ENCODE measurements at places on chromosomes 2 and 18.

DNA sequence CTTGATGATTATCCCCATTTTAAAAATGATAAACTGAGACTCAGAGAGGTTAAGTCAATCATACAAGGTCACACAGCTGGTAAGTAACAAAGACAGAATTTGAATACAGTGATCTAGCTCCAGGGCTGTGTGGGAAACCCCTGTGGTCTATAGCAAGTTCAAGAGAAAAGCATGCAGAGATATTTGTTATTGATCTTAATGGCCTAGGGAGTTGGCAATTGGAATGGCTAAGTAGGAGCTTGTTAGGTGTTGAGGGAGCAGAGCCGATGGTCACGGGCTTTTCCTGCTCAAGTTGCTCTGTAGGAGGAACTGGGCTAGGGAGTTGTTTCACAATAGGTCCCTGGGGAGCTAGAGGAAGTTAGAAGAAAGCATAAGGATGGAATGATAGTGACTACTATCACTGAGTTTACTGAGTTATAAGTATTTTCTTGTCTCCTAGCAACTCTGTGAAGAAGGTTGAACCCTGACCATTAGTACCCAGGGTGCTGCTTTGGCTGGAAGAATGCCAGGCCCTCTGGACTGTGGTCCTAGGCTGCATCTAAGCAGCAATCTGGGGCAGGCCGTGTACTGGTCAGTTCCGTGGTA is 30.0 kb downstream of the RNF125 start:
- DNase-seq = peak; percentile 34

DNA sequence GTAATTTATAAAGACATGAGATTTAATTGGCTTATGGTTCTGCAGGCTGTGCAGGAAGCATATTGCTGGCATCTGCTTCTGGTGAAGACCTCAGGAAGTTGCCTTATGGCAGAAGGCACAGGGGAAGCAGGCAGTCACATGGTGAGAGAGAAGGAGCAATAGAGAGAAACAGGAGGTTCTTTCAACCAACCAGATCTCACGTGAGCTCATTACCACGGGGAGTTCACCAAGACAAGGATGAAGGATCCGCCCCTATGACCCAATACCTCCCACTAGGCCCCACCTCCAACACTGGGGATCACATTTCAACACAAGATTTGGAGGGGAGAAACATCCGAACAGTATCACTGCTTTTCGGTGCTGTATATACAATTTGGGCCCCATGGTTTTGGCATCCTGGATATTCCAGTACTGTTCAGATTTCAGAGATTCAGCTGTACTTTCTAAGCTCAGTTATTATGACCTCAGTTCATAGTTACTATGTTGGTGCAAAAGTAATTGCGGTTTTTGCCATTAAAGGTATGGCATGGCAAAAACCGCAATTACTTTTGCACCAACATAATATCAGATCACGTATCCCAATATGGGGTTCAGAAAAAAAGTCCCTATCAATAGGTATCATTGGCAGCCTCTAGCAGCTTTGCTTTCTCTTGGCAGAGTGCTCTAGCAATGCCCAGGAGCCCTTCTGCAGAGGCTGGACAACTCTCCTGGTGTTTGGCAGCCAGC is 189.6 kb upstream of the SIX3 start:
- no peak for DNase-seq

- no peak for DNase-seq
These were observed 4.7 kb downstream of the ANKRD62 start for GRCh38 chr18:12098374-12098773.

DNA sequence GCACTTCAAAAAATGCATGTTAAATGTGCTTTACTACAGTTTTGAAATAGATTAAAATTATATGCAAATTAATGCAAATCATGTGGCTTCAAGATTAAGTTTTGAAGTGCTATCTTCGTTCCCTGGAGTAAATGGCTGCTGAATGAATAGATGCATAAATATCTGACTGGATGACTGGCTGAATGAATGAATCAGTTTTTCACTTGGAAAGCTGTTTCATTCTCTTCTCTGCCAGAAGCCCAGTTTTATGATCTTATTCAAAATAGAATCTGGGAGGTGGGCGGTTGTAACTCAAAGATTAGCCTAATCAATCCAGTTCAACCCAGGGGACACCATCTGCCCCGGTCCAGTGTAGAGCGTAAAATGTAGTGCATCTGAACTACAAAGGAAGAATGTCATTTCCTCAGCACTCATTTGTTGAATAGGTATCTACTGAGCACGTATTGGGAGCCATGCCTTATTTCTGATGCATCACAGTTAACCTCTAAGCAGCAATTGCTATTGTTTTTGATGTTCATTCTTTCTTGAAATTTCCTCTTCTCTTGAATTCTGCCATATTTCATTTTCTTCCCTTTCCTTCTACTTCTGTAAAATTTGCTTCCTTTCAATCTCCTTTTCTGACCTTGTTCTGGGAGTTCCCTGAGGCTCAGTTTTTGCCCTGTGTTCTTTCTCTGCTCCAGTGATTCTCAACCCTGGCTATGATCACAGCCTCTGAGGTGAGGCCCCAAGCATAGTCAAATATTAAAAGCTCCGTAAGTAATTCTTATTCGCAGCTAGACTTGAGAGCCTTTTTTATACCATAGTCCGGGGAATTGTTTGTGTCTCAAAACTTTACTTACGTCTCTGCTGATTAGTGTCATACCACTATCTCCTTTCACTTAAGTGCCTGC is 282.7 kb downstream of the PARD3B start:
- DNase-seq = no peak

GRCh38 chr2:238399094-238399493 is 27.6 kb upstream of the ASB1 start:
- DNase-seq = no peak

DNA sequence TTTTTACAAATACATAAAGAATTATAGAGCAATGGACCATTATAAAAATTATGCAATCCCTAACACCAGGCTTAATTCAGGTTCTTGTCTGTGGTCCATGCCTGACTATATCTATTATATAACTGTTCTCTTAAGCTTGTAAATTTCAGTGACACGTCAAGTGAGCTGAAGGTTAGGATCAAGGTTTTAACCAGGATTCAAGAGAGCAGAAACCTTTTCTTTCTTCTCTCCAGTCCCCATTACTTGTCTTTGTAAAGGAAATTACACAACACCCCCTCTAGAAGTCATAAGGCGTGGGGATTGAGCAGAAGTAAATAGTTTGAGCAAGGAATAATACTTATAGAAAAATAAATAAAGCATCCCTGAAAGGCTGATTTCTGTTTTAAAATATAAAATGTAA is 122.0 kb downstream of the ZNF521 start:
- no peak for DNase-seq

DNA sequence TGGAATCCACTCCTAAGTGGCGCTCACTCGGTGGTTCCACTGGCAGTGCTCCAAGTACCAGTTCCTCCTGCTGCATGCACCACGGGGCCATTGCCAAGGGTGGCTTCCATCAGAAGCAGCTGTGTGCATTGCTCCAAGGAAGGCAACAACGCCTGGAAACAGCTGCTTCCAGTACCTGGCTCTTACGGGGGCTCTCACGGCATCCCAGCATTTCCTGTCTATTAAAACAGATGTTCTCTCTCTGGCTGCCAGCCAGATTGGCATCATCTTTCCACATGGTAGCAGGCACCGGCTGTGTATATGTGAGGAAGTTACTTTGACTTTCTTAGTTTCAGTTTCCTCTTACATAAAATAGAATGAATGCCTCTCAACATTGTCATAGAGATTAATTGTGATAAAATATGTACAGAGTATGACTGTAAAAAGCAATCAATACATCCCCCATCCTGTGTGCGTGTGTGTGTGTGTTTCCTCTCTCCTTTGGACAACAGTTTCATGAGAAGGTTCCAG is 84.9 kb downstream of the CMPK2 start:
- no peak for DNase-seq

DNA sequence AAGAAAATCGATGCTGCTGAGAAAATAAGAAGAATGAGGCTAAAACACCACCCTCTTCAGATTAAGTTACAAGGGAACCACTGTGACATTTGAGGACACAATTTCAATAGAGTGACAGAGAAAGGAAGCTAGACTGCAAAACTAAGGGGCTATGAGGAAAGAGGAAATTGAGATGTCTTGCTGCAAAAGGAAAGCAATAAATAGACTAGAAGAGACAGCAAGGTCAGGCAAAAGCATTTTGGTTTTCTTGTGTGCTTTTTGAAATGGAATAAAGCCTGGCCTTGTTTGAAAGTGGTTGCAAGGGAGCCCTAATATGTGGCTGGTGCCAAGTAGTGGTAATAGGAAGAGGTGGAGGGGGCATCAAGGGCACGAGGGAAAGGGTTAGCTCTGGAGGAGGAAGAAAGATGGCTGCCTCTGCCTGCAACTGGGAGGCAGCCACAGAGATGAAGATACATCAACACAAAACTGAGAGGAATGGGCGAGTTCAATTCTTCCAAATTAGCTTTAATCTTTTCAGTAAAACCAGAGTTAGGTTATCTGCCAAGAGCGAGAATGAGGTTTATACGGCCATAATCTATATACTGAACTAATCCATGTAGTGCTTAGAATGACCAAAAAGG is 1.2 kb upstream of the MRO start:
- DNase-seq = no peak

DNA sequence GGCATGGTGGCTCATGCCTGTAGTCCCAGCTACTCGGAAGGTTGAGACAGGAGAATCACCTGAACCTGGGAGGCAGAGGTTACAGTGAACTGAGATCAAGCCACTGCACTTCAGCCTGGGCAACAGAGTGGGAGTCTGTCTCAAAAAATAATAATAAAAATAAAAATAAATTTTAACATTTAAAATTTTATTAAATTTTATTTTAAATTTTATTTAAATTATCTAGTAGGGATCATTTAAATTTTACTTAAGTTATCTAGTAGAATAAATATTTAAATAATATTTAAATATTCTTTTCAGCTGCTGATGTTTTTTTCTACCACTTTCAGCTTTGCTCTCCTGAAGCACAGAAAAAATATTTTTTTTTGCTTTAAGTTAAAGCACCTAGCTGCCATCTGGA is 10.4 kb downstream of the COBLL1 start:
- DNase-seq = no peak

DNA sequence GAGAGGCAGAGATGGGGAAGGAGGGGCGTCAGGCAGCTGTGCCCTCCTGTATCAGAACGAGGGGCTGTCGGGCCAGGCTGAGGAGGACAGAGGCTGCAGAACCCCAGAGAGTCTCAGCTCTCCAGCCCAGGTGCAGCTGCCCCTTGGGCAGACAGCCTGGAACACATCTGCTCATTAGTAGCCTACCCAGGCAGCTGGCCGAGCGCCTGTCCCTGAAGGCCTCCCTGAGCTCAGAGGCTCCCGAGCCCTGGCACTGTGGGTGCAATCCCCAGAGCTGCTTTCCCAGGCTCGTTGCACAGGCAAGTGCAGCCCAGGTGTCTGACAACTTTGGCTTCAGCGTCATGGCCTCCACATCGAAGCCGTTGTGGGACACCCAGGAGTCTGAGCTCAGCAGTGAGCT is 13.1 kb upstream of the TMEM185B start:
- DNase-seq = no peak

DNA sequence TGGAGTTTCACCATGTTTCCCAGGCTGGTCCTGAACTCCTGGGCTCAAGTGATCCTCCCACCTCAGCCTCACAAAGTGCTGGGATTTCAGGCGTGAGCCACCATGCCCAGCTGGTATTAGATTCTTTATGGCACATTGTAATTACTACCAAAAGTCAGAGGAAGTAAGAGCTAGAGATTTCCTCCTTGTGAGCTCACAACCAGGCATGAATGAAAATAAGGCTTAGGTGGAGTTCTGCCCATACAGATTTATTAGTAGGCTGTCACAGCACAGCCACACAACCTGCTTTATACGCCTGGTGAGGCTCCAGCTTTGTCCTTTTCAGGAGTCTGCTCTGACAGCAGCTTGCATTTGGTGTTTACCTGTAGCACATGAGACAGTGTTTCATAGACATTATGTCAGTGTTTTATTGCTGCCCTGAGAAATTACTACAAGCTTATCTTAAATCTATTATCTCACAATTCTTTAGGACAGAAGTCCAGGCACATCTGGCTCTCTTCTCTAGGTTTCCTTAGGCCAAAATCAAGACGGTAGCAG is 156.6 kb downstream of the TANC1 start:
- peak; percentile 51 for DNase-seq

DNA sequence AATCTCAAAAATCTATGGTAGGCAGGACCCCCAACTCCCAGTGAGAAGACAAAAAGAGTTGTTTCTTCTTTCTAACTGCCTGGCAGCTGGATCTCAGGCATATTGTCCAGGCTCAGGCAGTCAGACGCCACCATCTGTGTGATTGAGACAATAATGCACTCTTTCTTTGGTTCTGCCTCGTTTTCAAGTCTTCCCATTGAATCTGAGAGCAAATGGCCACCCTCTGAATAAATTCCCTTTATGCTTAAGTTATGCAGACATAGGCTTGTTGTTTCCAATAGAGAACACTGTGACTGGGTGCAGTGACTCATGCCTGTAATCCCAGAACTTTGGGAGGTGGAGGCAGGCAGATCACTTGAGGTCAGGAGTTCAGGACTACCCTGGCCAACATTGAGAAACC is 15.3 kb upstream of the CD207 start:
- DNase-seq = peak; percentile 27

- no peak for DNase-seq
These were observed 312.2 kb upstream of the MGAT5 start for GRCh38 chr2:133941666-133942065.

DNA sequence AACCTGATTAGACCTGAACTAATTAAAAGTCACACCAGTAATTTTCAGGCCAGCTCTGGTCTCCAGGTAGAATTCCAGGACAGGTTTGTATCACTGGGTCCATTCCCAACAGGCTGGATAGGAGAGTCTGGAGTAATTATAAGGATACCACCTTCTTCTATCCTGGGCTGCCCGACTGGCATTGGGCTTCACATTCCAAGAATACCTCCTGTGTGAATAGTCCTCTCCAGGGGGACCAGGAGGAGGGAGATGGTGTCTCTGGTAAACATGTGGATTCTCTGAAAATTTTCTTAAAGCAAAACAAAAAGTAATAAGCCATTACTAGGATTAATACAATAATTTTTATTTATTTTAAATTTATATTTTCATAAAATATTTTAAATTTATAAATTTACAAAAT is 17.3 kb downstream of the DUSP11 start:
- no peak for DNase-seq

DNA sequence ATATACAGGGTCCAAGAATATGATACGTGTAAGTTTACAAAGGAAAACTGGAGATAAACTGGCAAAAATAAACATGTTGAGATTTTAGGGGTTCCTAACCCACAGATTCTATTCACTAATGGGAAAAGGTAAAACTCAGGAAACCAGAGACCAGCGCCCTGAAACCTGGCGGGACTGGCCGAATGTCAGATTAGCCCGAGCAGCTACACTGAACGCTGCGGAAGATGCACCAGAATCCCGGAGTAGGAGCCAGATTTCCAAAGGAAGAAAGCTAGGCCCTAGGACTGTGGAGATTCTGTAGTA is 679 bp upstream of the WDR75 start:
- DNase-seq = no peak

DNA sequence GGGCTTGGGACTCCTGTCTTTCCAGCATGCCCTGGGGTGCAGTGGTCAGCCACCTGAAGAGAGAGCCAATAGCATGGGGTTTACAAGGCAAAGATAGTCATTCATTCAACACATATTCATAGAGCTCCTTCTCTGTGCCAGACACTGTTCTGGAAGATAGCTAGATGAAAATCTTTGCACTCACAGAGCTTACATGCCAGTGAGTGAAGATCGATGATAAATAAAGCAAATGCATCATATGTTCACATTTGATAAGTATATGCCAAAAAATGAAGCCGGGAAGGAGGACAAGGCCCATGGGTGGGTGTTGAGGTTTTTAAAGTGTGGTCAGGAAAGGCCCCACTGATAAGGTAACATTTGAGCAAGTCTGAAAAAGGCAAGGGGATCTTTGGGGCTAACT is 130.8 kb upstream of the CDCA7 start:
- DNase-seq = no peak
